ENCODE measurements at places on chromosomes 2 and 18.

DNA sequence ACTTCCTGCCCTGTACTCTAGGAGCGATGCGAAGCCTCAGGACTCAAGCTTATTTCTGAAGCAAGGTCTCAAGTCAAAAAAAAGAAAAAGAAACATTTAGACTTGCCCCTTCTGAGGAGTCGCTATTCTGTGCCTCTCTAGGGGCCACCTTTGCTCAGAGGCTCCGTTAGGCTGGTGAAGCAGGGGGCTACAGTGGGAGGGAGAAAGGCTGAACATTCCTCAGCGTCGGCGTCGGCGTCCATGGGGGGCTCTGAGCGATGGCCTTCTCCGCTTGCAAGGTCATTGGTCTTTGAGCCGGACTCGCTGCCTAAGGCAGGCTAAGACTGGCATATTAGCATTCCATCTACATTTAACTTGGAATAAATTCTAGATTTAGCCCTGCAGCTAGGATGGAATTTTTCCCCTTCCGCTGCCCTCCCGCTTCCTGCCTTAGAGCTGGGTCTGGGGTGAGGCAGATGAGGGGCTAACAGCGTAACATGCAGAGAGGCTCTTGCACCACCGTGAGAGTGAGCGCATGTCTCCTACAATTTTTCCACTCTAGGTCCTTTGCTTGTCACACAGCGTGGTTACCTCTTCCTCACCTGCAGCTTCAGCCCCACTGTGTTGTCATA is 53.6 kb upstream of the ATL2 start:
- DNase-seq: no peak

GRCh38 chr18:72847771-72848170 is 20.0 kb downstream of the NETO1 start:
- no peak for DNase-seq

DNA sequence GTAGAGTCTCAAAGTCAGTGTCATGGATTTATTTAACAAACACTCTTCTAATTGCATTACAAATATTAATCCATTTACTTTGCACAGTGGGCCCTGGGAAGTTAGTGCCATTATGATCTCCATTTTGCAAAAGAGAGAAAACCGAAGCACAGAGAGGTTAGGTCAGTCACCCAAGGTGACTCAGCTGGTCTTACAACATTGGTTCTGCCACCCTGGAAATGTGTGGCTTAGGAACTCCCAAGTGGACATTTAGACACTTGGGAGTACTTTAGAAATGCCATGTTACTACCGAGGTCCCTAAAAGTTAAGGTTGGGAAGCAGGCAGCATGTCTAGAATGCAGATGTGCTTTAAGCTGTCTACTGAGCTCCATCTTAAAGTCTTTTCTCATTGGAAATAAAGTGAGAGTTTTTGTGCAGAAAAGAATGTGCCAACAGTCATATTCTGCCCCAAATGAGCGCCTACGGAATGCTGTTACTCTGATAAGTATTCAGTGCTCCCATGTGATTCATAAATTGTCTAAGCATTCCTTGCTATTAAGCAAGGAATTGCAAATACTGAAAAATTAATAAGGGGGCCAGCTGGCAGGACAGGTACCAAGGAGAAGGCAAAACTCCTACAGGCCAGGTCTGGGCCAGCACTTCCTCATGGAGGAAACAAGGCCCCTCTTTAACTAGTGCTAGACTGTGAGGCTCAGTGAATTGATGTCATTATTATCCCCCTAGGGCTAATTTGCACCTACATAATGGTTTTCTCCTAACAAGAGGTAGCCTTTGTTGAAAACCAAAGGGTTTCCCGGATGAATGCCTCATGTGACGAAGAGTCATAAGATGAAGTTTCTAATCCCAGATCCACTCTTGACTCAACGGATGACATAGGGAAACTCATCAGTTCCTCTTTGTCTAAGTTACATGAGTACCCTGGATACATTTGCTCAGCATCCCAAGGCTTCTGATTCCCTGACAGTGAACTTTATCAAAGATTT is 16.3 kb downstream of the NRP2 start:
- no peak for DNase-seq

GRCh38 chr18:78542204-78542603 is 437.4 kb upstream of the SALL3 start:
- no peak for DNase-seq

- DNase-seq: no peak
Measured at GRCh38 chr2:72917877-72918553, 696 bp downstream of the EMX1 start.

GRCh38 chr18:69387186-69387585 is 13.5 kb upstream of the DOK6 start:
- no peak for DNase-seq

GRCh38 chr2:55038428-55038827 is 11.8 kb downstream of the RTN4 start:
- no peak for DNase-seq

DNA sequence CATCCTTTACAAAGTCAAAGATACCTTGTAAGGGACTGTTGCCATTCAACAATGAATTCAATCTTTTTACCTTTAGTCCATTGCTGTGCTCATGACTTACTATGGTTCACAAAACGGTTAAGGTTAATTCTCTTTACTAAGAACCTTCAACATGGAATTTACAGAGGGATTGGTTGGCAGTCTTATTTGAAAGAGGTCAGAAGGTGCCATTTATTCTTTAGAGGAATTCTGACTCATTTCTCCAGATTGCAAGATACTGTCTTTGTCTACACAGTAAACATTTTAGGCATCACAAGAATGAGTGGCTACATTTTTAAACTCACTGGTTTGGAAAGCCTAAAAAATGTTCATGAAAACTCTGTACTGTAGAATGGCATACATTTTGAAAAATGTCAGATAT is 17.4 kb downstream of the KCNH7 start:
- DNase-seq: no peak

DNA sequence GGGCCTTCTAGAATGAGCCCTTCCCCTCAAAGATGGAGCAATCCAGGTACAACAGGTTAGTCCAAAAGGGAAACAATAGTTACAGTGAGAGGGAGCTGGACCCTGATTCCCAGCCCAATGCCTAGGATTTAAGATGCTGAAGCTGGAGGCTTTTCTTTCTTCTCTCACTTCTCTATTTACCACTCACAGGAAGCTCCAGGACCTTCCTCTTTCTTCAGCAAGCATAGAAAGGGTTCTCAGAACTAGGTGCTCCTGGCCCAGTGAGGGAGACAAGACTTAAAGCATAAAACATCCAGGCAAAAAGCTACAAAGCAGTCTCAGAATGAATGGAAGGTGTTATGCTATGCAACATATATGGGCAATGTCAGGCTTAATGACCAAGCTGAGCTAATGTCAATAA is 279.0 kb downstream of the SRBD1 start:
- no peak for DNase-seq

- no peak for DNase-seq
Measured at GRCh38 chr2:176132205-176133171, 3.0 kb downstream of the HOXD8 start.

- no peak for DNase-seq
Measured at GRCh38 chr2:16481351-16481750, 184.3 kb downstream of the CYRIA start.

DNA sequence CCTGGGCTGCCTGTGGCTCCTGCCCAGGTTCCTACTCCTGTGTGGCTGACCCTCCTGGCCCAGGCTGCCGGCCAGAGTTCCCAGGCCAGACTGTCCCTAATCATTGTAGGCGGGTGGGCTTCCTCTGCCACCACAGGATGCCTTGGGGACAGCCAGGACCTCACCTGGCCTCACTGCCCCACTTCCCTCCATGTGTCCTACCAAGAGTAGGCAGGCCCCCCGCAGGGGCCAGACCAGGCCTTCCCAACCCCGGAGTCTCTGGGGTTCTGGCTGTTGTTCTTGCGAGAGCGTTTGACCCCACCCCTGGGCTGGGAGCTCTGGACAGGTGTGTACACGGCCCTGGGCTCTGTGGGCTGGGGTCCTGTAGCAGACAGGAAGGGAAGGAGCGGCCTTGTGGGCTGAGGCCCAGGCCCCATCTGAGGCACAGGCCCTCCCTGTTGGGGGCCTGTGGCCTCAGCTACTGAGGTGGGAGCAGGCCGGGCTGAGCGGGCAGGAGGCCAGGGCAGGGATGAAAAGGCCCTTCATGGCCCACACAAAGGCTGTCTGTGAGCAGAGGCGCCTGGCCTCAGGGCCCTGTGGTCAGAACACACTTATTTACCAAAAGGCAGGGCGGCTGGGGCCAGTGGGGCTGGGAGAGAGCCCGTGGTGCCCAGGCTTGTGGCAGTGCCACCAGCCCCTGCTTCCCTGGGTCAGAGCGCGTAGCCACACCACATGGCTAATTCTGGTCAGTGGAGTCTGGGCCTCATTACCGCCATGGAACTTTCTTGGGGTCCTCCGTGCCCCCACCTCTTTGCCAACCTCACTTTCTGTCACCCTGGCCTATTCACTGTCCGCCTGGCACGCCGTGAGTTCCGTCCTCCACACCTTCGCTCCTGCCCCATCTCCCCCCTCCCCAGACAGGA is 2.0 kb downstream of the SNORC start:
- no peak for DNase-seq

DNA sequence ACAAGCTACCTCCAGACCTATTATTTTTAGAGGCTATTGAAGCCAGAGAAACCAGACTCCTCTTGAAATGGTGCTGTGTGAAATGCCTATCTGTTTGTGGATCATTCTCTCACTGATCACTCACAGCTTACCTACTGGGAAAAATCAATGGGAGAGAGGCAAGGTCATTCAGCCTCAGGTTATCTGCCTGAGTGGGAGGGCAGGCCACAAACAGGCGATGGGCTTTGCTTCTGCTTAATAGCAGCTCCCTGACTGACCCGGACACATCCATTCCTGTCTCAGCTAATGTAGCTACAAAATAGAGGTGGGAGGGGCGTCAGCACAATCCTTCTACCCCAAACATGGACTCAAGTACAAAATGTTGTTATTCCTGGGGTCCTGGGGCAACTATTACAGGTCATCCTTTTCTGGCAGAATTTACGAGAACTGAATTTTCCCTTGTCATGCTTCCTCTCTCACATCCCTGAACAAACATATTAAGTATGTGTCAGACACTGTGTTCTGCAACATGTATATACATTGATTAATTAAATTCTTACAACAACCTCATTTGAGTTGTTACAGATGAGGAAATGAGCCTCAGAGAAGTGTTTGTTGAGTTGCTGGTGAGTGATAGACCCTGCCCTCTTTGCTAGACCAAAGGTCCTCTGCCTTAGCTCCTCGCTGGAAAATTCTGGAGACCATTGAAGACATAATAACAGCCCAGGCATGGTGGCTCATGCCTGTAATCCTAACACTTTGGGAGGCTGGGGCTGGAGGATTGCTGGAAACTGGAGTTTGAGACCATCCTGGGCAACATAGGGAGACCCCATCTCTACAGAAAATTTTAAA is 60.5 kb downstream of the CDK15 start:
- no peak for DNase-seq

GRCh38 chr2:66171530-66171929 is 263.4 kb upstream of the MEIS1 start:
- no peak for DNase-seq

GRCh38 chr18:49135877-49136276 is 185.1 kb upstream of the SMAD7 start:
- no peak for DNase-seq

GRCh38 chr18:32596501-32596900 is 125.8 kb upstream of the GAREM1 start:
- no peak for DNase-seq

GRCh38 chr2:48691935-48692691 is 63.4 kb downstream of the LHCGR start:
- DNase-seq: no peak

GRCh38 chr2:44016282-44016681 is 20.5 kb upstream of the LRPPRC start:
- DNase-seq: no peak

- no peak for DNase-seq
Measured at GRCh38 chr2:39188960-39189494, 54.7 kb downstream of the CDKL4 start.

DNA sequence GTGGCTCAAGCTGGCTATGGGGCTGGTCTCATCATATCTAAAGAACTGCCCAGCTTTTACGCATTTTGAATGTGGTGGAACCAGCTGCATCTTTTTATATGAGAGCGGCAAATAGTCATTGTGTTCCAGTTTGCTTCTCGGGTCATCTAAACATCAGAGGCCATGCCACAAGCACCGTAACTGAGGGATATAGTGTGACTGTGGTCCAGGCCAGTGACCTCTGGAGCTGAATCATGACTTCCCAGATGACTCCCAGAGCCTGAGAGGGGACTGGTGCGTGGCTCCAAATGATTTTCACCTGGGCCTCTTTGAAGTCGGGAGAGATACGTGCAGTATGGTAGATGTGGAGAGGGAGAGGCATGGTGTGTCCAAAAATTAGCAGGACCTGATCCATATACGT is 271.0 kb downstream of the NEDD4L start:
- no peak for DNase-seq

GRCh38 chr2:64766841-64767669 is 113.3 kb upstream of the SERTAD2 start:
- DNase-seq: peak; percentile 83
